Central memory CD8-positive, alpha-beta T cell (primary cell): ENCODE measurements at places on chromosomes 2 and 18.

DNA sequence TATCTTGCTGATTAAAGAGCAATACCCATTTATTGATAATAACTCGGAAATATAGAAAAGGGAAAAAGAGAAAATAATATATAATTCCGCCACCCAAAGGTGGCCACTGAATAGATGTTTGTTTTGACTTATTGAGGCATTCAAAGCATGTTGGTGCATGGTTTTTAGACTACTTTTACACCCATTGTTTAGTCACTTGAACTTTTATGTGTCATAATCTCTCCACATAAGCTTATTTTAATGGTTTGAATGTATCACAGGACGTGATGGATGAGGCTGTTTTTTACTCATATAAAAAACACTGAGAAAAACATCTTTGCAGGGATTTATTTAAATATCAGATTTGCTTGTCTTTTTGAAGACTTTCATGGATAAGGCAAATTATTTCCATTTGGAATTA, 120.4 kb downstream of the ACKR3 start:
- no peak for DNase-seq

DNA sequence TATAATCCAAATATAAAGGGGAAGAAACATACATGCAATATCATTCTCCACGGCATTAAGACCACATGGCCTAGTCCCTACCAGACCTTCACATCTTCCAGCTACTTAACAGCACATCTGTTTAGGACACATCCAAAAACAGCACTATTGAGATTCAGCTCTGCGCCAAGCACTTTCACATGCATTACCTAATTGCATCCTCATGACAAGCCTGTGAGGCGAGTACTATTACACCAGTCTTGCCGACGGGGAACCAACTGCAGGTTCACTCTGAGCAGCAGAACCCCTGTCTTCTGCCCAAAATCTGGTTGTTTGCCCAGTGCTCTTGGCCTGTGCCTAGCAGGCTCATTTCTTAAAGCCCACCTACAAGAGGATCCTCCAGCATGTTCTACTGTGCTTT, 66.7 kb downstream of the AAK1 start:
- DNase-seq = no peak

GRCh38 chr2:233353769-233354499, at the start of gene DGKD:
Gene DGKD, plus strand, starts transcription at chr2:233354494. Its CDS starts 25 bp downstream, at chr2:233354519.
- DNase-seq = peak; percentile 33

DNA sequence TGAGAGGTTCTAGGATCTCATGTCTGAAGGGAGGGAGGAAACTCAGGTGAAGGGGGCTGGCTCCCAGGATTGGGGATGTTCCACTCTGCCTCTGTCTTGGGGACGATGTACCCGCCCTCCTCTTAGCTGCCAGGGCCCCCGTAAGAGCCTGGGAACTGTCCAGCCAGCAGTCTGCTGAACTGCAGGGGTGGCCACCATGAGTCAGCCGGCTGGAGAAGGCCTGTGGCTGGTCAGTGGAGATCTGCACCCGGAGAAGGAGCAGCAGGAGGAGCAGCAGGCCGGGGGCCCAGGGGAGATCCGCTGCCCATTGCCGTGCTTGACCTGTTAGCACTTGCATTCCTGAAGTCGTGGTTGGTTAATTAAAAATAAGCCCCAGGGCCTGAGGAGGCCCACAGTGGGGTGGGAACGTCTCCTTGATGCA, 180.3 kb downstream of the TFCP2L1 start:
- DNase-seq = no peak

GRCh38 chr2:86218124-86218523, 18.9 kb downstream of the MRPL35 start:
- DNase-seq = no peak

DNA sequence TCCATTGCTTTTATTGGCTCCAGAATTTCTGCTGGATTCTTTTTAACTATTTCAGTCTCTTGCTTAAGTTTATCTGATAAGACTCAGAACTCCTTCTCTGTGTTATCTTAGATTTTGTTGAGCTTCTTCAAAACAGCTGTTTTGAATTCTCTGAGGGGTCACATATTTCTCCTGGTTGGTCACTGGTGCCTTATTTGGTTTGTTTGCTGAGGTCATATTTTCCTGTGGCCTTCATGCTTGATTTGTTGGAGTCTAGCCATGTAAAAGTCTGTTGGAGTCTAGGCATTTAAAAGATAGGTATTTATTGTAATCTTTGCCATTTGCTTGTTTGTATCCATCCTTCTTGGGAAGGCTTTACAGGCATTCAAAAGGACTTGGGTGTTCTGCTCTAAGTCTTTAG, 398.7 kb downstream of the DSEL start:
- DNase-seq = no peak

- DNase-seq = no peak
Observed at GRCh38 chr2:200408428-200409316, 101.2 kb downstream of the KCTD18 start.

DNA sequence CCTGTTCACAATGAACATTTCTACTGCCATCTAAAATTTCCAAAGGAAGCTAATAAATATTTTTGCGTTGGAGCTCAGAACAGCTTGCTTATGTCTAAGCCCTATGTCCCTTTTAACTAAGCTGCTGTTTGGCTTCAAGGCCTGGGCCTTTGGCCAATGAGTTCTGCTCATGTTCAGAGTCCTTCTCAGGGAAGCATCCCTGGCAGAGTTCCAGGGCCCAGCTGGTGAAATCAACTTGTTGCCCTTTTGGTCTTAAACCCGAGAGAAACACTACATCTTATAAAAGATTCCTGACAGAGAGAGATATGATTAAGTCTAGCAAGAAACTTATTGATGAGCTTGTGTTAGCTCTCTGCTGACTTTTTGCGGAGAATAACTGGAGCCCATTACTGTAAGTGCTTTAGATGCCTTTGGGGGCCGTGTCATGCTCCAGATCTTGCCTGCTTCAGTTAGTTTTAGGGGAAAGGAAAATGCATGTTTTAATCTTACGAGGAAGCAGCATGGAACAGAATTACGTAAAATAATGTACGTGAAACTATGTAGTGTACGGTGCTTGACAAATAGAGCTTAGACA, 102.5 kb upstream of the NOSTRIN start:
- no peak for DNase-seq

DNA sequence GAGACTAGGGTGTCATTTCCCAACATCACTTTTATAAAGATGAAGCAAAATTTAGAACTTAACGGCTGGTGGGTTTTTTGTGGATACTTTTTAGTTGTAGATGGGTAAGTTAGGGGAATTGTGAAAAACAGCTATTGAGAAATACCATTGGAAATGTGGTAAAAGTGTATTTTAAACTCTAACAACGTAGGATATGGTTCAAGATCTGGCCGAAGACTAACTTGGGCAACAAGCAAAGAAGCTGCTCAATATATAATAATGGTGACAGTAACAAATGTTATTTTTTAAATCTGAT, 1.6 kb downstream of the DNAH7 start:
- no peak for DNase-seq

DNA sequence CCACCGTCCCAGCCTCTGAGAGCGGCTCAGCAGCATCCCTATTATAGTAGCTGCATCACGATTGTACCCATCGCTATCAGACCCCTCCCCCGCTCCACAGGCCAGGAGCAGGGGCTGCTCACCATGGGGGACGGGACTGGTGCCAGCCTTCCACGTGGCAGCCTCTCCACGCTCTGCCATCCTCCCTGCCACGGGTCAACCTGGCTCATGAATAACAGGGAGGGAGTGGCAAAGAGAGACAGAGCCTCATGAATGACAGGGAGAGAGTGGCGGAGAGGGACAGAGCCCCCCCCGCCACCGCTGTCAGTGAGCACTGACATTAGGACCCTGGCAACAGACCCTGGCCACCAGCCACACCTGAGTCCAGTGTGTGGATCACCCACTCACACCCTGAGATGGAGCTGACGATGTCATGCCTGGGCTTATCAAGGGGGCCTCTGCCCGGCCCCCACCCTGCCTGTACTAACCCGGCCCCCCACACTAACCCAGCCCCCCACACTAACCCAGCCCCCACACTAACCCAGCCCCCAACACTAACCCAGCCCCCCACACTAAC, 16.9 kb downstream of the CROCC2 start:
- peak; percentile 6 for DNase-seq
